ENCODE measurements at places on chromosomes 11 and 22. TPM values are rescaled to one million over a fixed set of nuclear protein-coding genes. Genes with fewer than 3 reads are reported as not detected.

The C1QTNF4 gene
- total RNA-seq = 0.61 TPM

The SHISAL1 gene
- total RNA-seq = not detected

The TTC36 gene
- 1.2 TPM for total RNA-seq

The MS4A3 gene
- total RNA-seq = not detected

The GLYATL2 gene
- not detected for total RNA-seq

The CSNK2A3 gene
- total RNA-seq = 1.0 TPM

The PGA5 gene
- total RNA-seq = not detected

The NXPE1 gene
- total RNA-seq = not detected

The SYCE3 gene
- total RNA-seq = not detected

The RHBDD3 gene
- 14.2 TPM for total RNA-seq

DNA sequence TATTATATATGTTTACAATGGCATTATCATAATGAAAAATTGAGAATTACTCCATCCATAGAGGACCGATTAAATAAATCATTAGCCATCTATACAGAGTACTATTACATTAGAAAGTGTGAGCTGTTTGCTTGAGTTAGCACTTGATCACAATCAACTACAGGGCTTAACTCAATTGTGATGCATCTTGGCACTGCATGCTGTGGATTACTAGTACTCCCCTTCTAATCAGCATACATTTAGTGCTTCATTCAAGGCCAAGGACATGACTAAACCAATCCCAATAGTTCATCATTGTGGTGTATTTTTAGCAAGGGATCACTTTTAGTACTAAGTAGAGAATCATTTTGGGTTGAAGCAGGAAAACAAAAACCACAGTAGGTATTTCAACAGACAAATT lies 23.5 kb upstream of the ARHGAP42 start:
- H3K36me3 ChIP-seq = no peaks in the 10 kb centered on the region
- no peaks in the 10 kb centered on the region for H3K27me3 ChIP-seq
- H3K4me1 ChIP-seq = no peaks in the 10 kb centered on the region
- DNase-seq = no peak
- no peak overlapping the region for H3K4me3 ChIP-seq
- no peak overlapping the region for H3K27ac ChIP-seq

DNA sequence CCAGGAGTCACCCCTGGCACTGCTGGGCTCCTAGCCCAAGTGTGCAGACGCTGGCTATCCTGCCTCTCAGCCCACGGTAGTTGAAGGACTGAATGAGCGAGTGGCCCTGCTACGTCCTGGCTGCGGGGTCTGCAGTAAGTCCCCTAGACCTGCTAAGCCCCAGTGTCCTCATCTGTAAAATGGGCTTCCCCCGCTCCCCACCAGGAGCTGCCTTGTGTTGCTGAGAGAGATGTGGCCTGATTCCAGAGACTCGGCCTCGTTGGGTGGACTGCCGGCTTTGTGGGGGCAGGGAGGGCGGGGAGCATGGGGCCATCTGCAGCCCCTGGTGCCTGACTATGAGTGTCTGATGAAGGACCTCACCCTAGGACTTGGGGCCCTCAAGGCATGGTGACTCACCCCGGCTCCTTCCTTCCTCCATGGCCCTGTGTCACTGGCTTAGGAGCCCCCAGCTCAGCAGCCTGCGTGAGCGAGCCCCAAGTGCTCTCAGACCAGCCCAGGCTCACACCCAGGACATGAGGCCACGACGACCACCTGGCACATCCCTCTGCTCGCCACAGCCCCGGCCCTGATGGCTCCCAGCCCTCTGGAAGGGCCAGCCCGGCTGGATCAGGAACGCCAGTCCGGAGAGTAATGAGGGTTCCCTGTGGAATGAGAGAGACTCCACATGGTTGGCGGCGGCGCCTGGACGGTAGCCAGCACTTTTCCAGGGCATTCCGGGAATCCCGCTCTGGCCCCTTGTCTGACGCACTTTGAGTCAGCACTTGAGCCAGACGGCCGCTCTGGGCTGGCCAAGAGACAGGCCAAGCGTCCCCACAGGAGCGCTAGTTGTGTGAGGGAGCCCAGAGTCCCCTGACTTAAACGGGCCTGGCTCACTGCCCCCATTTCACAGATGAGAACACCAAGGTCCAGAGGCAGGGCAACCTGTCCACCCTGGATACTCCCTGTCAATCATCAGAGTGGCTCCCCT lies 50.5 kb upstream of the SHISAL1 start:
- no peaks in the 10 kb centered on the region for H3K27me3 ChIP-seq
- no peak overlapping the region for H3K27ac ChIP-seq
- no peaks in the 10 kb centered on the region for H3K4me1 ChIP-seq
- H3K4me3 ChIP-seq = no peak overlapping the region
- no peaks in the 10 kb centered on the region for H3K36me3 ChIP-seq

DNA sequence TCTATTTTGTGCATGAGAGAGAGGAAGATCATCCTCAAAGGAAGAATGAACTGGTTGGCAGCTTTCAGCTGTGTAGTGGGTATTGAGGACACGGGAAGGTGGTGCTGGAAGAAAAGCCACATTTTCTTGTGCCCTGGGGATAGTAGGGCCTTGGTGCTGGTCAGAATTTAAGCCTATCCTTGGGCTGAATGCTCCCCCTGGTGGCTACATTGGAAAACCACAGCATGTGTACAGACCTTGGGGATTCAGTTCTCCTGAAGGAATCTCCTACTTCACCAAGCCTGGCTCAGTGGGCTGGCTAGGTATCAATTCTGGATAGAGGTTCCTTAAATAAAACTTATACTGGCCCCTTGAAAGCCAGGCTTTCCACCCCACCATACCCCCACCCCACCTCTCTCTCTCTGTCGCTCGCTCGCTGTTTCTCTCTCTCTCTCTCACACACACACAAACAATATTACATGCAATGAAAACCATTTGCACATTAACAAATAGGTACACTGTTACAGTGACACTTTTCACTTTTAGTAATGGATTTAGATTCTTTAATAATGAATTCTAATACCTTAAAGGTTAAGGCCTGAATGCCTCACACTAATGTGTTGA lies 2.8 kb upstream of the OR51M1 start:
- H3K4me3 ChIP-seq = no peak overlapping the region
- no peaks in the 10 kb centered on the region for H3K4me1 ChIP-seq
- H3K36me3 ChIP-seq = no peaks in the 10 kb centered on the region
- no peaks in the 10 kb centered on the region for H3K27me3 ChIP-seq
- H3K27ac ChIP-seq = no peak overlapping the region
- DNase-seq = peak; percentile 4

DNA sequence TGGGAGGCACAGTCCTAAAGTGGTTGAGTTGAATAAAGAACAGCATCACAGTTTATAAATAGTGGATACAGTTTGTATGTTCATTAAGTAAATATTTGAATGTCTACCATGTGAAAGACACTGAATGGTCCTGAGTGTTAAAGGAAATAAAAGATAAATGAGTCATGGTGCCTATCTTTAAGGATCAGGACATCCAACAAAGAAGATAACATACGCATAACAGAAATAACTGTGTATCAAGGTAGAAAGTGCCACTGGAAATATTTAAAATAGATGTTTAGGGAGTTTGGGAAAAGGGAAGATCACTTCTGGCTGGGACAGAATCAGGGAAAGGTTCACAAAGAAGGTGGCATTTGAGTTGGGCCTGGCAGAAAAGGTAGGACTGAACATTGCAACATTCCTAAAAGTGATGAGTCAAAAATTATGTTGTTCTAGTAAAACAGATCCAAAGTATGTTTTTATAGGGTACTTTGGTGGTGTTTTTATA lies 41.5 kb downstream of the CSTPP1 start:
- no peak overlapping the region for H3K4me3 ChIP-seq
- peaks cover 3% of the 10 kb centered on the region for H3K4me1 ChIP-seq
- H3K27me3 ChIP-seq = no peaks in the 10 kb centered on the region
- H3K36me3 ChIP-seq = no peaks in the 10 kb centered on the region
- no peak overlapping the region for H3K27ac ChIP-seq
- DNase-seq = no peak

DNA sequence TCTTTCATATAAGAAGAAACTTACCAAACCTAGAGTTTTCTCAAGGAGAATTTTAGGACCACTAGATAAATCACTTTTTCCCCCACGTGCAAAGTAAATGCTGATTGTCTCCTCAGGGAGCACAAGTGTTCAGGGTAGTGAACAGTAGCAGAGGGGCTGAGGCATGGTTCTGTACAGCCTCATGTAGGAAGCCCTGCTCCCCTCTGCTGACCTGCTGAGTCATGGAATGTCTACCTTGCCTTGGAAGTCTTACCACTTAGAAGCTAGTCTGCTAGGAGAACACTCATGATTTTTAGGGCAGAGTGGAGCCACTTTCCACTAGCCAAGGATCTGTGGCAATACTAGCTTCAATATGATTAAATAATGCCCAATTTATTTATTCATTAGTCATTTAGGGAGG lies 2120.6 kb upstream of the RAG2 start:
- no peaks in the 10 kb centered on the region for H3K4me1 ChIP-seq
- no peaks in the 10 kb centered on the region for H3K36me3 ChIP-seq
- no peaks in the 10 kb centered on the region for H3K27me3 ChIP-seq
- no peak overlapping the region for H3K4me3 ChIP-seq

DNA sequence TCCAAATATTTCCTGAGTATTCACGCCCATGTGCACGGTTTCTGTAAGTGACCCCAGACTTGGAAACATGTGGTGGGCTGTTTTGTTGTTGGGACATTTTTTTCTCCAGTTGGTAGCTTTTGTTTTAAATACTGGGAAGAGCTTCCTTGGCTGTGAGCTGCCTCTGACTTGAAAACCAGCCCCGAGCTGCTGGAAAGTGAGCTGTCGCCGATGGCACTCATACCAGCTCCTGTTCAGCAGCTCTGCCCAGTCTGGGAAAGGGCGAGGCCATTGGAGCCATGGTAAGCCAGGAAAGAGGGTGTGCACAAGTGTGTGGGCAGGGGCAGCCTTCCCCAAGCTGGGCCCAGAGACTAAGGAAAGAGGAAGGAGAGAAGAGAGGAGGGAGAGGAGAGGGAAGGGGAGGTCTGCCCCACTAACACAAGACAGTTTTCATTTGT lies 3.2 kb upstream of the FLI1 start:
- H3K4me1 ChIP-seq = peaks cover 33% of the 10 kb centered on the region
- no peaks in the 10 kb centered on the region for H3K36me3 ChIP-seq
- H3K27ac ChIP-seq = no peak overlapping the region
- no peak for DNase-seq
- peaks cover 16% of the 10 kb centered on the region for H3K27me3 ChIP-seq

DNA sequence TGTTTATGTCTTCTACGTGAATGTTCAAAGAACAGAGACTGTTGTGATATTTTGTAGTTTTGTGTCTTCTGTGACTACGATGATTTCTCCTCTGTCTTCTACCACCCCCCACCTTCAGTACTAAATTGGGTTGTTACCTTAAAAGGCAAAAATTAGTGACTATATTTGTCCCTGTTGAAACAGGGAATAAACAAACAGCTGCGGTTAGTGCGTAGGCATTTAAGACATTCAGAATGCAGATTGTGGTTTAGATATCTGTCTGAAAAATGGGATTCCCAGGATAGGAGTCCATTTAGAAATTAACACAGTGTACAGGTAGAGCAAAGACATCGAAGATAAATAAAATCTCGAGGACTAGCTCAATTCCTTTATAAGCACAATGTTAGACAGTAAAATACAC lies 15.6 kb upstream of the ARHGAP42 start:
- no peak for DNase-seq
- no peaks in the 10 kb centered on the region for H3K4me1 ChIP-seq
- no peak overlapping the region for H3K4me3 ChIP-seq
- no peaks in the 10 kb centered on the region for H3K27me3 ChIP-seq
- no peaks in the 10 kb centered on the region for H3K36me3 ChIP-seq

DNA sequence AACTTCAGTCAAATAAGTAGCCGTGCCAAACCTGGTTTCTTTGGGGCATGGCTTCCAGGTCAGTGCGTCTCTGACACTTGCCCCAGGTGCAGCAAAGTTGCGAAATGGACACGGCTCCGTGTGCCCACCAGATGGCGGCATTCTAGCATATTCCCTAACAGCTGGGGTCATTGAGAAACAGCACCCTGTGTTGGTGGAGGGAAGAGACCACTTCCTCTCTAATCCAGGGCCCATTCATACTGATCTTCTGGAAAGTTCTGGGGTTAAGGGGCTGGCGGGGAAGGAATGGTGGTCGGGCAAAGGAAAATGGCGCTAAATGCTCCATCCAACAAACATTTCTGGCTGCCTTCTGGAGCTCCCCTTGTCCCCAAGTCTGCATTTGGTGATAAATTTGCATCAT lies 141.2 kb upstream of the TIMP3 start:
- no peaks in the 10 kb centered on the region for H3K27me3 ChIP-seq
- H3K36me3 ChIP-seq = no peaks in the 10 kb centered on the region
- H3K27ac ChIP-seq = no peak overlapping the region
- DNase-seq = no peak
- H3K4me1 ChIP-seq = no peaks in the 10 kb centered on the region
- H3K4me3 ChIP-seq = no peak overlapping the region

- no peaks in the 10 kb centered on the region for H3K27me3 ChIP-seq
- no peaks in the 10 kb centered on the region for H3K36me3 ChIP-seq
- no peak for DNase-seq
- H3K27ac ChIP-seq = no peak overlapping the region
These were observed 84.4 kb downstream of the OR5AK2 start for GRCh38 chr11:57073128-57073527.

DNA sequence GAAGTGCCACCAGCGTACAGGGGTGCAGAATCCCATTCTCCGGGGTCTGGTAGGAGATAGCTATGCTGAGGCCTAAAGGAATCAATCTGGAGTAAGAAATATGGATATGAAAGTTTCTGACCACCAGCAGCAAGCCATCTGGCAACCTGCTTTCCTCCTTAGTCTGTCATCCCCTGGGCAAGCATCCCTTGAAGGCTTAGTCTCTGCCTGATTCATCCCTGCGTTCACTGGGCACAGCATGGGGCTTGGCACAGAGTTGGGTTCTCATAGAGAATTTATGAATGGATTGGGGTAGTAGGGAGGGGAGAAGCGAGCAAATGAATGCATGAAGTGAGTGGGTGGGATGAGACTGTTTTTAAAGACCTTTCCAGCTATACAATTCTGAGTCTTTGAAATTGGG lies 85.8 kb upstream of the NARS2 start:
- H3K4me3 ChIP-seq = no peak overlapping the region
- H3K36me3 ChIP-seq = no peaks in the 10 kb centered on the region
- no peaks in the 10 kb centered on the region for H3K27me3 ChIP-seq
- no peak for DNase-seq
- no peaks in the 10 kb centered on the region for H3K4me1 ChIP-seq

- no peaks in the 10 kb centered on the region for H3K4me1 ChIP-seq
- no peak for DNase-seq
- no peak overlapping the region for H3K27ac ChIP-seq
- peaks cover 46% of the 10 kb centered on the region for H3K36me3 ChIP-seq
These were observed 30.3 kb downstream of the PPIL2 start for GRCh38 chr22:21696115-21696514.

GRCh38 chr11:26820739-26821138 lies 98.9 kb upstream of the SLC5A12 start:
- H3K36me3 ChIP-seq = no peaks in the 10 kb centered on the region
- no peak for DNase-seq

- H3K4me3 ChIP-seq = no peak overlapping the region
- H3K27me3 ChIP-seq = no peaks in the 10 kb centered on the region
- H3K4me1 ChIP-seq = no peaks in the 10 kb centered on the region
- no peak for DNase-seq
- H3K36me3 ChIP-seq = peaks cover 30% of the 10 kb centered on the region
- no peak overlapping the region for H3K27ac ChIP-seq
These were observed 7.1 kb downstream of the ACAD8 start for GRCh38 chr11:134260503-134260902.

- DNase-seq = no peak
- H3K4me3 ChIP-seq = no peak overlapping the region
- no peaks in the 10 kb centered on the region for H3K27me3 ChIP-seq
- peak overlapping the region; percentile 38 for H3K27ac ChIP-seq
These were observed 31.9 kb upstream of the SMIM38 start for GRCh38 chr11:69123593-69124545.

GRCh38 chr22:43036282-43036829 lies 21.4 kb upstream of the PACSIN2 start:
- H3K36me3 ChIP-seq = no peaks in the 10 kb centered on the region
- DNase-seq = no peak
- H3K27me3 ChIP-seq = no peaks in the 10 kb centered on the region
- no peak overlapping the region for H3K4me3 ChIP-seq
